Progenitor cell of endocrine pancreas (in vitro differentiated cells): ENCODE measurements at places on chromosomes 1 and 21. TPM values are rescaled to one million over a fixed set of nuclear protein-coding genes. Genes with fewer than 3 reads are reported as not detected.

SPATA46 gene
- total RNA-seq, result not detected in 2 replicates

GREM2 gene
- total RNA-seq, result 0.48 and 0.73 TPM in 2 replicates

GRCh38 chr1:25711555-25712298 lies 88.3 kb upstream of the SELENON start:
- DNase-seq, result no peak

GRCh38 chr21:29465546-29465945 lies 166.8 kb downstream of the BACH1 start:
- DNase-seq, result no peak

DNA sequence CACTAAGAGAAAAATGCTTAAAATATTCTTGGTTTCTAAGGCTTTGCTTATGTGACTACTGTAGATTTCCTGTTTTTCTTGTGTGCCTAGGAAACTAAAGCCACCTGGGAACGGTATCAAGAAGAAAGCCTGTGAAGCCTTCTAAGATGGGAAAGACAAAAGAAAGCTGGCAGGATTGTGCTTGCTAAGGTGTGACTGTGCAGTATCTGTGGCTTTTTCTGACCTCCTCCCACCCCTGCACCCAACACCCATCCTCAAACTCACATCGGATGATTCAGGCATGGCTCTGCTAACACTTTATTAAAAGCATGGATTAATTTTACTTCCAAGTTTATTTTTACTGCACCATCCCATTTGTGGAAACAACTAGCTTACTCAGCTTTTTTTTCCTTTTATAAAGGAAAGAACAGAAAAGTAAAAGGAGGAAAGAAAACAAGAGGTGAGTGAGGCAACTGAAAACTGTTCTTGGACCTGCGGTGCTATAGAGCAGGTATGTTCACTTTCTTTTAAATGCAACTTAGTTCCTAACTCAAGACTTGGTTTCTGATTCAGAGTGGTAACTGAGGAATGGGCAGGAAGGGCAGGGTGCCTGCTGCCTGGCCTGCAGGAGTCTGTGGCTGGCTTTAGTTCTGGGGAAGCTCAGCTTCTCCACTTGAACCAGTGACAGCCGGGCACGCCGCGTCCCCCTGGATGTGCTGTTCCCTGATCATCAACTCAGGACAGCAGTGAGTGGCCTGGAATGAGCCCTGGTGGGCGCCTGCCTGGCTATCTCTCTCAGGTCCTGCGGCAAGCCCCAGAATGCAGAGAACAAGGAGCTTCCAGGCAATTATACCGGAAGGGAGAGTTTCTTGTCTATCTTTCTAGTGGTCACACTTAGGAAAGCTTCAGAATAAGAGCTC lies at the start of gene GBP6:
TSS of gene GBP6 (plus strand) at position 422 of the 899 bp plus-strand sequence. CDS start 4,493 bp downstream, outside the sequence.
- no peak for DNase-seq

GRCh38 chr1:36740446-36740845 lies 257.7 kb upstream of the CSF3R start:
- DNase-seq, result no peak
